ENCODE measurements at places on chromosomes 11 and 22. TPM values are rescaled to one million over a fixed set of nuclear protein-coding genes. Genes with fewer than 3 reads are reported as not detected.

Gene CRYBB2
- total RNA-seq: not detected

Gene TTC28
- 19.4 TPM for total RNA-seq

Gene TRIM51
- not detected for total RNA-seq

Gene TMEM184B
- 9.1 TPM for total RNA-seq

Gene MTMR3
- 38.8 TPM for total RNA-seq

Gene LTO1
- total RNA-seq: 12.3 TPM

GRCh38 chr11:34671117-34671516 lies 50.2 kb downstream of the EHF start:
- H3K4me1 ChIP-seq: no peaks in the 10 kb centered on the region
- no peaks in the 10 kb centered on the region for H3K27me3 ChIP-seq
- no peak overlapping the region for H3K27ac ChIP-seq
- no peaks in the 10 kb centered on the region for H3K36me3 ChIP-seq
- no peak for DNase-seq

GRCh38 chr22:20241579-20242392 lies 26.3 kb downstream of the RTN4R start:
- H3K27ac ChIP-seq: no peak overlapping the region
- no peak for DNase-seq
- no peaks in the 10 kb centered on the region for H3K36me3 ChIP-seq

DNA sequence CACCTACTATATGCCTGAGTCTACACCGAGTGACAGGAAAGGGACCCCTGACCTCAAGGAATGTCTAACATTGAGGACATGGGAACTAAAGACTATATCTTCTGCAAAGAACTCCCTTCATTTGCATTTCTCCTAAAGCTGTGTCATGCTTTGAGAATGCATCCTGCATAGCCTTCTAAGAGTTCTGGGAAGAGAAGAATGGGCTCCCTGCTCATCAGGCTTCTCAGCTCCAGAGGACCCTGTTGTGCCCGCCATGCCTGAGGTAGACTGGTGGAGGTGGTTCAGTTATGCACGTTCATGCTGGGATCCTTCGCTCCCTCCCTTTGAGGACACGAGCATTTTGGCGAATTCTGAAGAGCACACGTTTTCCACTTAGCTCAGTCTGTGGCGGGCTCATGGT lies 63.3 kb downstream of the GRIK4 start:
- H3K27me3 ChIP-seq: no peaks in the 10 kb centered on the region
- no peak for DNase-seq
- H3K27ac ChIP-seq: no peak overlapping the region
- H3K4me3 ChIP-seq: no peak overlapping the region
- no peaks in the 10 kb centered on the region for H3K4me1 ChIP-seq
- H3K36me3 ChIP-seq: no peaks in the 10 kb centered on the region

DNA sequence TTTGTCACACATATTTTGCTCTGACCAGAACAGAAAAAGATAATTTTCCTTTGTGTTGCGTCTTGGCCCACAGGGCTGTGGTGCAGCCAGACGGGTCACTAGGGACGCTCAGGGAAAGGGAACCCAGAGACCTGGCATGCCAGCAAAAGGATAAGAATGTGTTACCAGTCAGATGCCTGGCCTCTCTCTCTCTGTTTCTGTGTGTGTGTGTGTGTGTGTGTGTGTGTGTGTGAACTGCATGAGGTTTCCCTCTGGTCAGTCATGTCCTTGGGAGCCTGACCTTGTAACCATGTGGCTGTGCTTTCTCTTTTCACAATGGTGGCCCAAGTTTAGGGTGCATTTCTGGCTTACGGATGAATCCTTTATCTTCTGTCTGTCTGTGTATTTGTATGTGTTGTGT lies 25.4 kb downstream of the CCKBR start:
- DNase-seq: no peak
- no peak overlapping the region for H3K4me3 ChIP-seq
- H3K27ac ChIP-seq: no peak overlapping the region
- no peaks in the 10 kb centered on the region for H3K27me3 ChIP-seq
